ENCODE measurements at places on chromosomes 5 and 9.

DNA sequence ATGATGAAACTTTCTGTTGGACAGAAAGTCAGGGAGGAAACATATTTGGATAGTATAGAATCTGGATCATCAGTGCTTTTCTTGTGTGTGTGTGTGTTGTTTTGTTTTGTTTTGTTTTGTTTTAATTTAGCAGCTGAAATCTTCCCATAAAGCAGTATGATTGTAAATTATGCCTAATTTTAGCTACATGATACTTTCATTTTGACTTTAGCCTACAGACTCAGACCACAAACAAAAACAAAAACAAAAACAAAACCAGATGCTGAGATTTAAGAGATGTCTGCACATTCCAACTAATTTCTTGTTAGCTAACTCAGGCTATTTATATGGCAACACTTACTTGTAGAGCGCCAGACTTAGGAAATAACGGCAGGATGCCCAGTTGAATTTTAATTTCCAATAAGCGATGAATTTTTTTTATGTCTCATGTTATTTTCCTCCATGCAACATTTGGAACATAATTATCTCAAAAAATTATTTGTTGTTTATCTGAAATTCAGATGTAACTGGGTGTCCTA is 119.5 kb upstream of the TRPC7 start:
- DNase-seq = no peak

- DNase-seq = no peak
Measured at GRCh38 chr5:916441-917293, 24.0 kb downstream of the TRIP13 start.

- DNase-seq = no peak
Measured at GRCh38 chr5:129069292-129069691, 25.3 kb upstream of the ISOC1 start.

DNA sequence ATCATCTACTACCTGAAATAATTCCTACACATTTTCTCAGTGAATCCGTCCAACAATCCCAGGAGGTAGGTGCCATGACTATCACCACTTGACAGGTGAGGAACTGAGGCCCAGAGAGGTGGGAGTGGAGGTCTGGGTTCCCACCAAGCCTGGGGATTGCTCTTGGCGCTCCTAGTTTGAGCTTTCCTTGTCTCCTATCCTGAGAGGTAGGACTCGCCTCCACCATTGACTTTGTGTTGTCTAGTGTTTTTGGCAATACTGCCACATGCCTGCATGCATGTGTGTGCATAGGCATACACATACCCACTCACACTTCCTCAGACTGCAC is 6.3 kb upstream of the NTNG2 start:
- no peak for DNase-seq

- DNase-seq = no peak
Measured at GRCh38 chr5:136011414-136012001, 17.3 kb upstream of the TGFBI start.

GRCh38 chr9:134778156-134778555 is 102.5 kb upstream of the FCN2 start:
- DNase-seq = no peak

DNA sequence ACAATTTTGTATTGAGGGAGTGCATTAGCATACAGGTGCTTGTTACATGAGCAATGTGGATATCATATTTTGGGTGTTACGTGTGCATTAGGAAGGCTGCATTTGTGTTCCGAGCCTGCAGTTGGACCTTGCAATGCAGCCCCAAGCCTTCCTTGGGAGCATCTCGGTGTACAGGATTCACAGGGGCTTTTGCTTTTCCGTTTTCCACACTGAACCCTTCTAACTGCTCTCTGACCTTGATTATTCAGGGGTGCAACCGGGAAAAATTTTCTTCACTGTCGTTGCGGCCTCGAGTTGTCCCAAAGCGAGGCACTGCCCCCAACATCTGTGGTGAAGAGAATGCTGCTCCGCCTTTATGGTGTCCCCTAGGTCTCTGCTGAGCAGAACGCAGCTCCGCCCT is 80.1 kb upstream of the PLEKHG4B start:
- DNase-seq = no peak

DNA sequence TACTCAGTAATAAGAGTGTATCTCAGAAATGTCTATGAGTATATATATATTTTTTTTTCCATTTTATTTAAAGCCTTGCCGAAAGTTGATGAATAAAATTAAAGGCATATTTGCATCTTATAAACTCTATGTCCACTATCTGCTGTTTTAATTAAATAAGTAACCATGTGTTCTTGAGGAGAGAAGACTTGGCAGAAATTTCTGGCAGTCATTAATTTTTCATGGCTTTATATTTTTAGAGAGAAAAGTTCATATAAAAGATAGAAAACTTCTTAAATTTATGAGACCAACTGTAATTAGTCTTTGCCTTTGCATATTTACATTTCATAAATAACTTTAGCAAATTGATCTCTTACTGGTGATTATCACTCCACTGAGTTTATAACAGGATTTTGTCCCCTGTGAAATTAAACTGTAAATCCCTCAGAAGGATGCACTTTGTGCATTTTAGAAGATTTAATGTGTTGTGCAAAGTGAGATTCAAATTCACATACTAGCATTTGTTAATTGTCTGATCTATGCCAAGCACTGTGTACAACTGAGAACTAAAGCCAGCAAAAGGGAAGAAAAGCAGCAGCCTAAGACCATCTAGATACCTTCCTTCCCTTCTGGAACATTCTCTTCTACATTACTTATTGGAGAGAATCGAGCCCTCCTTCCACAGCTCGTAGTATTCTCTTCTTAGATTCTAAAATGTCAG is 108.7 kb downstream of the SNCAIP start:
- DNase-seq = no peak

DNA sequence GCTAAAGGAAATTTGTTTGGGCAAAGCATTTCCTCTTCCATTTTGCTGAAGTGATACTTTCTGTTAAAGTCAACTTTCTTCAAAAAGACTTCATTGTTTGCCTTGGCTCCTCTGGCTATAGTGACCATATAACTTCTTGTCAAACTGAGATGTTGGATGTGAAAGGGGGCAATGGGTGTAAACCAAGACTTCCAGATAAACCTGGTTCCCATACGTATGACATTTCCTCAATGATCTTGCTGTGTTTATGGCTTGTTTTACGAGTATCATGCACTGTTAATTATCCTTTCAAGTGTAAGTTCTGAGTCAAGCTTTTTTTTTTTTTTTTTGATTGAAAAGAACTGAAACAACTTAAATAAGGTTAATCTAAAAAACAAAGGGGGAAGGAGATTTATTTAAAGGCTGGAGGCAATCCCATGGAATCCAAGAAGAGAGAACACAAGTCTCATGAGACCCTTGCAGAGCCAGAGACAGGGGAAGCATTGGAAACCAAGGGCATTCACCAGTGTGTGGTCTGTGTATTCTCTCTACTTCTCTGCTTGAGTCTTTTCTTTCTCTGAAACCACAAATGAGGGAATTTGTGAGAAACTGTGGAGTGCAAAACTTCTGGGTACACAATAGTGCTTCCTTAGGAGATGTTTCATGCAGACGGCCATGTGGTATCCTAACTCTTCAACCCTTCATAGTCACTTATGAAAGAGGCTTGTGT is 335.3 kb downstream of the RAB3C start:
- DNase-seq = no peak

DNA sequence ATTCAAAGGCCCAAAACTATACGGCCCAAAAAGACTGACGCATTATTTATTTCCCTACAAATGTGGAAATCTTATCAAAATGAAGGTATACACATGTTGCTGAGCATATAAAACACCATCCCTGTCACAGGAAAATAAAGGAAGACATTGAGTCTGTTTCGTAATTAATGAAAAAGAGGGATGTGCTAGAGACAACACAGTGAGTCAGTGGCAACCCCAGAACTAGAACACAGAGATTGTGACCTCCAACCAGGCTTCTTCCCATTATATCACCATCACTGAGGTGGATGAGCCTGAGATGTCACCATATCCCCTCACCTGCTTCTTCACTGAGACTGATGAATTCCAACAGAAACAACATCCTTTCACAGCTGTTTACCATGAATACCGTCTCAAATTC is 3.8 kb downstream of the NDUFA8 start:
- no peak for DNase-seq

DNA sequence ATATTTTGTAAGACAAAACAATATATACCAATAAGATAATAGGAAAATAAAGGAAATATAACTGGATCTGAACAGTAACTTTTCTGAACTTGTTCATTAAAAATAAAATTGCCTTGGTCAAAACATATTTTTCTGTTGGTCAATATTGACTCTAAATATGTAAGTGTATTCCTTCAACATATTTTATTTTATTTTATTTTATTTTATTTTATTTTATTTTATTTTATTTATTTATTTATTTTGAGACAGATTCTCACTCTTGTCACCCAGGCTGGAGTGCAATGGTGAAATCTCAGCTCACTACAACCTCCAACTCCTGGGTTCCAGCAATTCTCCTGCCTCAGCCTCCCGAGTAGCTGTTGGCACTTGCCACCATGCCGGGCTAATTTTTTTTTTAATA is 571.0 kb downstream of the NR2F1-AS1 start:
- DNase-seq = no peak

- no peak for DNase-seq
Measured at GRCh38 chr5:125412561-125413495, 666.4 kb upstream of the ZNF608 start.

- no peak for DNase-seq
Measured at GRCh38 chr5:154830596-154830995, 19.8 kb downstream of the FAXDC2 start.

DNA sequence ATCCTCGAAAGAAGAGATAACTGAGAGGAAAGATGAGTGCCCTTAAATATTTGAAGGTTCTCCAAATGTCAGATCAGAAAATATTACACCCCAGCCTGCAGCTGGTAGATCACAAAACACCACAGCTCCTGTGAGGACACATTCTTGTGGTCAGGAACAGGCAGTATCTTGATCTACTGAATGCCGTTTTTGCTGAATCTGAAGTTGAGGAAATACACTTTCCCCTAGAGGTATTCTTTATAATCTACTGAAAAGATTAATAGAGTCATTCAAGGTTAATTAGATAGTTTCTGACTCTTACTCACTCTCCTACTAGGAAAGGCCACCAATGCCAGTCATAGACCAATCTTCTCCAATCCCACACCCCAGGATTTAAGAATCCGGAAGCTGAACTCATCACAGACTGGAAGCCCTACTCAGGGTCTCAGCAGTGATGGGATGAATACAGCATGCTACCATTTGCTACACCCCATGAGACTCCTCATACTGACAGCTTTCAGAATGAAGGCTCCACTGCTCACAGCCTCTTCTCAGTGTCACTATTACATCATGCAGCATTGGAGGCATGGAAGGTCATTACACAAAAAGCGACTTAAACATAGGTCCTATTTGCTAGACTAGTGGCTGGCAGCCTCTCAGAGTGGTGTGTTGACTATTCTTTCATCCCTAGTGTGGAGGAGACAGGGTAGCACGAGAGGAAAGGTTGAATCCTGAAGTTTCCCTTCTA is 143.9 kb upstream of the SLC1A3 start:
- DNase-seq = no peak

GRCh38 chr9:35515766-35516165 is 25.9 kb downstream of the RUSC2 start:
- DNase-seq = no peak

GRCh38 chr5:138245717-138246116 is 28.7 kb downstream of the GFRA3 start:
- DNase-seq = no peak

DNA sequence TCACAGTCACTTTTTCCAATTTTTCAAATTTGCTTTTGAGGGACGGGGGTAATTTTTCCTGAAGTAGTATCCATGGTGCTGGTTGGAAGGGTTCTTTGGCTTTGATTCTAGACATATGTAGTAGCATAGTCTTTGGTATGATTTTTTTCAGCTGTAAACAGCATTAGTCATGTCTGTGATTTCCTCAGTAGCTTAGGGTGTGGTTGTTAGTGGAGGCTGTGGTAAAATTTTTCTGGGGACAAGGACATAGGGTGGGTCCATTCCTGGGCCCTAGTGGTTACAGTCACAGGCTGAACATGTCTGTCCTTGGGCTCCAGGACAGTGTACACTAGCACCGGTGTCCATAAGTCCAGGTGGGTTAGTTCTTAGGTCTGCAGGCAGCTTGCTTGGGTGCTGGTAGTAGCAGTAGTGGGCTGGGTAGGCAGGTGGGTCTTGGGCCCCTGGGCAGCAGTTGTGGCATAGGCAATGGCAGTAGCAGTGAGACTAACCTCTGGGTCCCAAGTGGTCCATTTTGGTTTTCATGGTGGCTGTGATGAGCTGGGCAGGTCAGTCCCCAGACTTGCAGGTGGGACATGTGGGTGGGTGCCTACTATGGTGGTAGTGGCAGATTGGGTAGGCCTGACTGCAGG is 100.0 kb upstream of the CXCL14 start:
- no peak for DNase-seq

DNA sequence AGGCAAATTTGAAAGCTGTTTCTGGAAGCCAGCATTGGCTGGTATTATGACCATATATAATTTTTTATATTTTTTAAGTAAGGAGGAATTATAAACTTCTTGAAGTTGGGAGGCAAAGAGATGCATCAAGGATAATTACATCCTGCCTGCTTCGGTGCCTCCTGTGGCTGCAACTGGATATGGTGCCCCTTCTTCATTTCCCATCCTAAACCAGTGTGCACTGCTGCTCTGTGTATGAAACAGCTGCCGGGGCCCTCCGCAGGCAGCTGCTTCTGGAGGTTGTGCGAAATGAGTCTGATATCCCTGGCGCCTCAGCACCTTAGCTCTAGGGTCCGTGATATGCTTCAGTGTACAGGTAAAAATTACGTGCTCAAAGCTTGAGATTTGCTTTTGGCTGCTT is 304.2 kb downstream of the ENC1 start:
- no peak for DNase-seq

DNA sequence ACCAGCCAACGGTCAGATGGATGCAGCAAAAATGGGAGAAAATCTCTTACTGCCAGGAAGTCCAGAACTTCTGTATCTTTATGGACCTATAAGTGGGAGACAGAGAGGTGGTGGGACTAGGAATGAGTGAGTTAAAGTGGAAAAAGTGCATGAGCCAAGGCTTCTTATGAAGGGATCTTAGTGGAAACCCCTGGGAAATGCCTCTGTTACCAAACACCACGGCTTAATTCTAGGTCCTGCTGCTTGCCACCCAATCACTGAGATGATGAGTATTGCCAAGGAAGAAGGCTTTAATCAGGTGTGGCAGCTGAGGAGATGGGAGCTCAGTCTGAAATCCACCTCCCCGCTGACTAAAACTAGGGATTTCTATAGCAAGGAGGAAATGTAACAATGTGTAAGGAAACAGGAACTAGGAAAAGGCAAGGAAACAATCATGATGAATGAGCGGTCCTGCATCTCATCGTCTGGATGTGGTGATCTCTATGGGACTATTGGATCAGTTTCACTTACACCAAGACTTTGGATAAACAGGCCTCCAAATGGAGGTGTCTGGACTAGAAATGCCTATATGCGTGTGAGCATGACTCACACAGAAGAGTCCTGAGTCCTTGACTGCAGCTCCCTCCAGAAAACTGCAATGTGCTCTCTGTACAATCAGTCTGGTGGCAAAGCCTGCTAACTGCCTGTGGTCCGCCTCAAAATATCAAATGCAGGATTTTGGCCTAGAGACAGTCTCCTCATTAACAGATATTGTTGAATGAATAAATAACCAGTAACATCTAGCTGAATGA is 98.2 kb upstream of the PRR16 start:
- DNase-seq = no peak

Data from stimulated activated CD4-positive, alpha-beta T cell treated with anti-CD3 and anti-CD28 coated beads, Interleukin-12 subunit alpha, Interleukin-12 subunit beta, amount 100 ng/mL, for 4 hours (primary cell).